ENCODE measurements at places on chromosomes 2 and 18.

- DNase-seq: no peak
Observed at GRCh38 chr18:49446481-49446880, 14.0 kb downstream of the DYM start.

- DNase-seq: no peak
Observed at GRCh38 chr18:48754993-48755473, 195.7 kb downstream of the SMAD7 start.

GRCh38 chr2:178420463-178420999 lies 30.4 kb downstream of the PRKRA start:
- DNase-seq: no peak

DNA sequence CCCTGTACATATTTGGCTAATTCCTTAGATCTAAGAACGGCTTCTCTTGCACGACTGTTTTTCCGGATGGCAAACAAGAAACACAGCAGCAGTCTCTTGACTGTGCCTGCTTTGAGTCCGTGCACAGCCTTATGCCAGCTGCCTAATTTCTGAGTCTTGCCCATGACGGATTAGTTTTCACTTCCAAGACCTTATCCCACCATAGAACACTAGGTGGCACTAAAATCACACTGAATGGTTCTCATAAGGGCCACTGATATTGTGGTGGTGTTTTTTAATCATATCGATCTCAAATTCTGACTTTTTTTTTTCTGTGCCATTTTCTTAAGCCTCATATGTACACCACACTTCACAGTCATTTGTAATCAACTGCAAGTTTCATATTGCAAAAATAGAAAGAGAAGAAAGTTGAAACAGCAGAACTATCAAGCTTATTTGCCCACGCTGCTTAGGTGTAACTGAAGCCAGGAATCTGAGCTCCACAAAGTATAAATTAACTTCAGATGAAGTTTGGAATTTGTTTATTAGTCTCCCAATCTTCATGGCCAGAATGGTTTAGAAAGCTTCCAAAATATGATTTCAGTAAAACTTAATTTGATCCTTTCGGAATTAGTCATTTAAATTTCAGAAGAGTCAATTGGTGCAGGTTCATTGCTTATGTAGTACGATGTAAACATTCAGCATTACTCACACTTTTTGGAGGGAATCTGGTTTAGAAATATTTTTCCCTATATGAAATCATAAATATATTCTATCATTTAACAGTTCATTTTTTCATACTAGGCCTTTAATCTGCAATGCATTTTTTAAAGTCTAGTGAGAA lies 45.5 kb upstream of the SCN7A start:
- DNase-seq: peak; percentile 49

- DNase-seq: no peak
Observed at GRCh38 chr18:62957885-62958472, 242.6 kb downstream of the PHLPP1 start.

DNA sequence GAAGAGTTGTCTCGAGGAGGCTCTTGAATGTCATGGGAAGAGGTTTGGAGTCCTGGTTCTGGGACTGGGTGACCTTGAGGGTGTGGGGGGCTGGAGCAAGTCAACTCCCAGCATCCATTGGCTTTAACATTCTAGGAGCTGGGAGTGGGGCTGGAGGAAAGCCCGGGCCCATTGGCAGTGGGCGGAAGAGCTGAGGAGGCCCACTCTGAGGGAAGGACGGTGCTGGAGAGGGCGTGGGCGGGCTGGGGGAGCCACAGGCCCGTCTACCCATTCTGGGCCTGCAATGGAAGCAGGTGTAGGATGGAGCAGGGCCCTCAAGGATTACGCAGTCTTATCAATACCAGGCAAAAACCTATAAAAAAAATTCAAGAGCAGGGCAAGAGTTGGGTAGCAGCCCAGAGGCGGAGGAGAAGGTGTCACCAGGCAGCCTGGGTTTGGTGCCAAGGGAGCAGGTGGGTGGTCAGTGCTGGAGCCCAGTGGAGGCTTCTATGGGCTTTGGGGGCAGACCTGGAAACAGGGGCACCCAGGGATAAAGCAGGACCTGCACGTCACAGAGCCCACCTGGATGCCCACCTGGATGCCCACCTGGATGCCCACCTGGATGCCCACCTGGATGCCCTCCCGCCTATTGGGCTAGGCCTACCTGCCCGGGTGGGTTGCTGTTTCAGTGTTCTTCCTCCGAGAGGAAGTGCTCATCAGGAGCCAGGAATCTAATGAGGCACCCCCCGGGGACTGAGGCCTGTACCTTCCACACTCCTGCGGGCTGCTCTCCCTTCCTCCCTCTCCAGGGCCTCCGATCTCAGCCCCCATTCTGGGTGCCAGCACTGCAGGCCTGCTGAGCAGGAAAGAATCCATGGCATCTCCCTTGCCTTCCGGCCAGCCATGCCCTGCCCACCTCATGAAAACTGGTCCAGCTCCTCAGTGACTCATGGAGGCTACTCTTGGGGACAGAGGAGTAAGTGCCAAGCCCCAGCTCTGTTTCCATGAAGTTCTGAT lies 71.3 kb downstream of the CTIF start:
- DNase-seq: peak; percentile 10

- no peak for DNase-seq
Observed at GRCh38 chr2:1226766-1227165, 186.5 kb upstream of the TPO start.
